HuH-7 (cell line): ENCODE measurements at places on chromosomes 12 and 14.

DNA sequence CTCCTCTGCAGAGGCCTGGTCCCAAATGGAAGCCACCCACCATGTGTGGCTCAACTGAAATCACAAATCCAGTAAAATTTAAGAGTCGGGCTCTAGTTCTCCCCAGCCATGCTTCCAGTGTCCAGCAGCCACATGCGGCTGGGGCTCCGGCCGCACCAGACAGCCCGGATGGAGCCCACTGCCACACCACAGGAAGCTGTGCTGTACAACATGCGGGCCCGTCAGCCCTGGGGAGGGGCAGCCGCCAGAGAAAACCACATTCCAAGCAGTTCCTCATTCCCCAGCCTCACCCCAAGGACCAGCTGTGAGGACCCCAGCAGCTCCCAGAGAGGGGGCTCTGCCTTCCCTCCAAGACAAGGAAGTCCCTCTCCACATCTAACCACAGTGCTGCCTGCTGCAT lies 135.0 kb downstream of the NCOR2 start:
- DNase-seq: no peak

GRCh38 chr12:89472508-89472907 lies 52.1 kb downstream of the GALNT4 start:
- DNase-seq: no peak

DNA sequence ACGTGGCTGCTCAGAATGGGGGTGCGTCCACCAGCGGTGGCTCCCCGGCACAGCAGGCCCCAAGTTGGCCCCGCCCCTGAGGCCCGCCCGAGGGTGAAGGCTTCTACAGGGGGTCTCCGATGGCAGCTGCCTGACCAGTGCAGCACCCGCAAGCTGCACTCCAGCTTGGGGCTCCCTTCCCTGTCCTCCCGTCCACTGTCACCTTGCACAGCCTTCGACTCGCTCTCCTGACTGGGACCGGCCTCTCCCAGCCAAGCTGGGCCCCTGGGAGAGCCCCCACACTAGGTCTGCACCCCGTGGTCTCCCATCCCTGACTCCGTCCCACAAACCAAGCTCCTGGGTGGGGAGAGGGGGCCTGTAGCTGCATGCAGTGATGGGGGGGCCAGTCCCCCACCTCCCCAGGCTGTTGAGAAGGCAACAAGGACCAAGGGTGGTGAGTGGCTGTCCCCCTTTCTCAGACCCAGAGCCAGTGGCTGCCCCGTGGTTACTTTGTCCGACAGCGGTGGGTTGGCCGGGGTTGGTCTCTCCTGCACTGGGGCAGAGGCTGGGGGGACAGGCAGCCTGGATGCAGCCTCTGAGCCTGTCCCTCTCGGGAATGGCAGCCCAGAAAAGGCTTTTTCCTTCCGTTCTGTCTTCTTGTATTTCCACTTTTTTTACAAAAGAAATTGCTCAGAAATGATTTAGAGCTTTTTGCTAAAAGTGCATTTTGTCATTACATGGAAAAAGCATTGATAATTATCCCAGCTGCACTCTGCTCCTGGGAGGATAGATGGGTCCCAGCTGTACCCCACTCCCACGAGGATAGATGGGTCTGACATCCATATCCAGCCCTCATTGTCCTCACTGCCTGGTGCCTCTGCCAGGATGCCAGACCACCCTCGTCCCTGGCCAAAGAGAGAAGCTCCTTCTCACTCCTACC lies 217.0 kb downstream of the KIF26A start:
- no peak for DNase-seq

DNA sequence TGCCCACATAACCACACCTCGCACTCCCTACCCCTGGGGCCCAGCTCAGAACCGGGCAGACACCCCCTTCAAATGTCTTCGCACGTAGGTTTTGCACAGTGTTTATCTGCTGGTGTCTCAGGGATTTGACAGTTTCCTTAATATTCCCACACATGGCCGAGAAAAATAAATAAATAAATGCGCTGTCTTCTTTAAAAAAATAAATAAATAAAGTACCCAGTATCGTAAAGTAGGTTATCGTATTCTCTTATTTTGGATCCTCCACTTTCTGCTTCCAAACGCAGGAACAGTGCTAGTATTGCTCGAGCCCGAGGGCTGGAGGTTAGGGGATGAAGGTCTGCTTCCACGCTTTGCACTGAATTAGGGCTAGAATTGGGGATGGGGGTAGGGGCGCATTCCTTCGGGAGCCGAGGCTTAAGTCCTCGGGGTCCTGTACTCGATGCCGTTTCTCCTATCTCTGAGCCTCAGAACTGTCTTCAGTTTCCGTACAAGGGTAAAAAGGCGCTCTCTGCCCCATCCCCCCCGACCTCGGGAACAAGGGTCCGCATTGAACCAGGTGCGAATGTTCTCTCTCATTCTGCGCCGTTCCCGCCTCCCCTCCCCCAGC lies 710 bp upstream of the FOS start:
- no peak for DNase-seq

DNA sequence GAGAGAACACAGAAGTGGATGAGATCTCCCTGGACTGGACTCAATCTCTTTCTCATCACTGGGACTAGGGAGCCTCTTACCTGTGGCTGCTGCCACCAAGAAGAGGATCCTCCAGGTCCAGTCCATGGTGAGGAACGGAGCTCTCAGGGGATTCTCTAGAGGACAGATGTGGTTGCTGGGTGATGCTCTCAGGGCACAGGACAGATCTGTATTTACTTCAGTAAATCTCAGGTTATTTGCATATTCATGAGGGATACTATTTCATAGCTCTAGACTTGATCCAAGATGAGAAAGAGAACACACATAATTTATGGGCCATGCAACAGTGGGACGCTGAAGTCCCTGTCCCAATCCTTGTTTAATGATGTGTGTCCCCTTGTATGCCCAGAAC lies 460.5 kb downstream of the TMEM121 start:
- no peak for DNase-seq

- DNase-seq: no peak
These were observed 339.5 kb downstream of the PDZRN4 start for GRCh38 chr12:41527534-41528116.

- DNase-seq: no peak
These were observed 1.8 kb downstream of the IFT43 start for GRCh38 chr14:75987201-75987970.

GRCh38 chr12:47801170-47801903 lies 18.4 kb downstream of the HDAC7 start:
- DNase-seq: no peak

GRCh38 chr14:94707494-94707893 lies 62.4 kb downstream of the GSC start:
- no peak for DNase-seq

GRCh38 chr14:36617824-36618223 lies 35.4 kb upstream of the NKX2-8 start:
- no peak for DNase-seq

DNA sequence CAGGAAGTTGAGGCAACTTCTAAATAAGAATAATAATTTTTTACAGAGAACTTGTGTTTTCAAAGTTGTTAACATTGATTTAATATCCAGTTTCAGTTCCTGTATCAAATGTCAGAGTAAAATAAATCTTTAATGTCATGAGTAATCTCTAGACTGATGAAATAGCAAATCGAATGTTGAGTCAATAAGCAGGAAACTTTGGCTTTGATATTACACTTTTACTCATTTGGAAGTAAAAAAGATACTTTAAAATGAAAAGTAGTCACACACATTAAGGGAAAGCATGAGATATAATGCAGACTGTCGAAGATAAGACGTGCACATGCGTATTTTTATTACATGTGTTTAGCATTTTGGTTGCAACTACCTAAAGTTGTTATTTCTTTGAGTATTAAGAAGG lies 78.2 kb upstream of the PTGDR start:
- no peak for DNase-seq

GRCh38 chr14:69635981-69636639 lies 24.7 kb downstream of the SUSD6 start:
- no peak for DNase-seq

GRCh38 chr12:54385251-54385914 lies 850 bp upstream of the ZNF385A start:
- no peak for DNase-seq

- DNase-seq: no peak
These were observed 169.2 kb downstream of the PAWR start for GRCh38 chr12:79521576-79521975.

GRCh38 chr14:24556756-24557155 lies 19.3 kb downstream of the CTSG start:
- DNase-seq: no peak

DNA sequence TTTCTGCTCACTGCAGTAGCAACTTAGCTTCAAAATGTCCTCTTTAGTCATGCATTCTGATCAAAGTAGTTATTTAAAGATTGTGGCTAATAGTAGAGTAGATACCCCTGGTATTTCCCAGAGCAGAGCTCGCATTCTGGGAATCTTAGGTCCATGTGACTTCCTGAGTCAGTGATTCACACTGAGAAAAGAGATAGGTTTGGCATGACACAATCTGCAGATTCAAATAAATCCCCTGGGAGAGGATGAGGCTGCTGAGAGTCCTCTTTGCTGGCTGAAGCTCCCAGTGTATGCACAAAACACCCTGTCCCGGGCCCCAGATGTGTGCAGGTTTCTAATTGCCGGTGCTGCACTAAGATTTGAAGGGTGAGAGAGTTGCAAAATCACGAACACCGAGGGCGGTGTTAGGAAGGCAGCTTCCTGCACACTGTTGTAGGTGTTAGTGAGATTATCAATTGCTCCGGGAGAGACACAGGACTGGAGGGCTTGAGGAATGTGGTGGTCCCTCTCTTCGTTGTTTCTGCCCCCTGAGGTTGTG lies 233.2 kb downstream of the NRXN3 start:
- no peak for DNase-seq

DNA sequence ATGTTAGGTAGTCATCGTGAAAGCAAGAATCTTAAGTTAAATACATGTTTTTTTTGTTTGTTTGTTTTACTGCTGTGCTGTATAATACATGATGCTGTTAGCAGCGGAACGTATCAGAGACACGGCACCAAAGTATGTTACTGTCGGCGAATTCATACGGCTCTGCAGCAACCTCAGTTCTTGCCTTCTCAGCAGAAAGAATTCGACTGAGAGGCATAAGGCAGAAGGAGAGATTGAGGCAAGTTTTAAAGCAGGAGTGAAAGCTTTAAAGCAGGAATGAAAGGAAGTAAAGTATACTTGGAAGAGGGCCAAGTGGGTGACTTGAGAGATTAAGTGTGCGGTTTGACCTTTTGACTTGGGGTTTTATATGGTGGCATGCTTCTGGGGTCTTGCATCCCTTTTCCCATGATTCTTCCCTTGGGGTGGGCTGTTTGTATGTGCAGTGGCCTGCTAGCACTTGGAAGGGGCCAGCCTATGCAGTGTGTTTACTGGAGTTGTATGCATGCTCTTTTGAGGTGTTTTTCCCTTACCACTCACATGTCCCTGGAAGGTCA lies 23.7 kb downstream of the LEMD3 start:
- no peak for DNase-seq
